CD4-positive, alpha-beta T cell treated with Interleukin-21 for 1 hour (primary cell): ENCODE measurements at places on chromosomes 1 and 21.

- no peak for DNase-seq
Measured at GRCh38 chr1:181206513-181206912, 118.0 kb downstream of the IER5 start.

- no peak for DNase-seq
Measured at GRCh38 chr1:59730302-59730701, 84.4 kb upstream of the HOOK1 start.

- DNase-seq: no peak
Measured at GRCh38 chr1:221858818-221859611, 117.1 kb upstream of the DUSP10 start.

DNA sequence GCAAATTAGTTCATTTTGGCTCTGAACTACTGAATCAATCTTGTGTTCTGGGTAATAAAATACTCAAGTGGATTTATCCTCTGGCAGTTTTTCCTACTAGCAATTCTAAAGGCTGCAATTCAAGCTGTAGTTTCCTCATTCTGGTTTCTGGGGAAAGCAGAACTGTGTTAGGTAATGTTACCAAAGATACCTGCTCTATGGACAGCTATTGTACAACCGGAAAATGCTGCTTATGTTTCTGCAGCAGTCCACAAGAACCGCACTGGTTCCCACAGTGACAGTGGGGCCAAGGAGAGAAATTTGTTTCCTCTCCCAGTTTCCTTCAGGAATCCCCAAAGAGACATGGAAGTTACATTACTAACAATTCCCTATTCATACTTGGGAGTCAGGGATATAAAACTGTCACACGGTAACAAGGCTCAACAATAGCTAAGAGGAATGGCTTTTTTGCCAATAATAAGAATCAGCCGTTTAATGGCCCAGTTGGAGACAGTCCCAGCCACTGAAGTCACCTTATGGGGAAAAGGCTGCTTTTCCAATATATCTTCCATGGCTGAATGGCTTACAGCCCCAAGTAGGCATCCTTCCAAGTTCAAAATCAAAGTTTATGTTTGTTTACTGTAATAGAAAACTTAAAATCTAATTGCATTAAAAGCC, 52.6 kb downstream of the PCNX2 start:
- DNase-seq: no peak

DNA sequence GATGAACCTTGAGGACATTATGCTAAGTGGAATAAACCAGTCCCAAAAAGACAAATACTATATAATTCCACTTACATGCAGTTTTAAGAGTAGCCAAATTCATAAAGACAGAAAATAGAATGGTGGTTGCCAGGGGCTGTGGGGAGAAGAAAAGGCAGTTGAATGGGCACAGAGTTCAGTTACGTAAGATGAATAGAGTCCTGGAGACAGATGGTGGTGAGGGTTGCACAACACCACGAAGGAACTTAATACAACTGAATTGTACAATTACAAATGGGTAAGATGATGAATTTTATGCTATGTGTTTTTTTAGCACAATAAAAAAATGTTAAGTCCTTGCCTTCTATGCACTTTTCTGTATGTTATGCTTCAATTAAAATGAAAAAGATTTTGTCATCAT, 66.6 kb downstream of the CD34 start:
- no peak for DNase-seq

DNA sequence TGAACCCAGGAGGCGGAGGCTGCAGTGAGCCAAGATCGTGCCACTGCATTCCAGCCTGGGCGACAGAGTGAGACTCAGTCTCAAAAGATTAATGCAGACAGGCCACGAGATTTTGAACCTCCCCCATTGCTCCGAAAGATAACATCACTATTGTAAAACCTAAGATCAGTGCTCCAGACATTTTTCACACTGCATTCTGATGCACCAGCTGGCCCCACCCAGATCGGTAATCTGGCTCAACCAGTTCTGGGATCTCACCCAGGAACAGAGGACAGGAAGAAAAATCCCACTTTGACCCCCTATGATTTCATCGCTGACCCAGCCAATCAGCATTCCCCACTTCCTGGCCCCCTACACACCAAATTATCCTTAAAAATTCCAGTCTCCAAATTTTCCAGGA, 10.7 kb upstream of the CSRP1 start:
- no peak for DNase-seq

DNA sequence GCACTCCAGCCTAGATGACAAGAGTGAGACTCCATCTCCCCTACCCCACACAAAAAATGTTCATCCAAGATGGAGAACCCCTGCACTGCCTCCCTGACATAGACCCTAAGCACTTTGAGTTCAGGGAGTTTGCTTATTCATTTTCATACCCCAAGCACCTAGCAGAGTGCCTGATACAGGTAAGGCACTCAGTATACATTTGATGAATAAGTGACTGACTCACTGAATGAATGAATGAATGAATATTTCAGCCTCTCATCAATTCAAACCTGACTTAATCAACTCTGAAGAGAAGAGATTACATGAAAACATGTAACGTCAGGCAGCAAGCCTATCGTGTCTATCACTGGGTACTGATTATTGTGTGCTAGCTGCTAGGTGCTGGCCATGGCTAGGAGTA, 121.3 kb upstream of the GADD45A start:
- no peak for DNase-seq

DNA sequence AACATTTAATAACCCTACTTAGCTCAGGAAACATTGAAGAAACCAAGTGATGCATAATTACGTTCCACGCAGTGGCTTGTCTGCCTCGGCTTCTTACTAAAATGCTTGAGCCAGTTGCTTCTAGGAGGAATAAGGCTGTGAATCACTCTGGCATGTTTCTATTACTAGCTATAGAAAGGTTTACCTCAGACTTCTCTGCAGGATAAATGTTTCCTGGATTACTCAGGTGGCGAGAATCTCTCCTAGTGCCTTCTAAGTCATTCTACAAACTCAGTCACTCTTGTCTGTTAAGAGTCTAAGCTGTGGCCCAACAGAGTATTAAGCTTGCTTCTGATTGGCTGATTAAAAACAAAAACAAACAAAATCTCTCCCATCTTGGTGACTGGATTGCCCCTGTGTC, 92.0 kb upstream of the RALGPS2 start:
- DNase-seq: no peak

- no peak for DNase-seq
Measured at GRCh38 chr1:223479718-223480425, 86.7 kb downstream of the CCDC185 start.

- no peak for DNase-seq
Measured at GRCh38 chr1:48710915-48711314, 65.8 kb downstream of the BEND5 start.

DNA sequence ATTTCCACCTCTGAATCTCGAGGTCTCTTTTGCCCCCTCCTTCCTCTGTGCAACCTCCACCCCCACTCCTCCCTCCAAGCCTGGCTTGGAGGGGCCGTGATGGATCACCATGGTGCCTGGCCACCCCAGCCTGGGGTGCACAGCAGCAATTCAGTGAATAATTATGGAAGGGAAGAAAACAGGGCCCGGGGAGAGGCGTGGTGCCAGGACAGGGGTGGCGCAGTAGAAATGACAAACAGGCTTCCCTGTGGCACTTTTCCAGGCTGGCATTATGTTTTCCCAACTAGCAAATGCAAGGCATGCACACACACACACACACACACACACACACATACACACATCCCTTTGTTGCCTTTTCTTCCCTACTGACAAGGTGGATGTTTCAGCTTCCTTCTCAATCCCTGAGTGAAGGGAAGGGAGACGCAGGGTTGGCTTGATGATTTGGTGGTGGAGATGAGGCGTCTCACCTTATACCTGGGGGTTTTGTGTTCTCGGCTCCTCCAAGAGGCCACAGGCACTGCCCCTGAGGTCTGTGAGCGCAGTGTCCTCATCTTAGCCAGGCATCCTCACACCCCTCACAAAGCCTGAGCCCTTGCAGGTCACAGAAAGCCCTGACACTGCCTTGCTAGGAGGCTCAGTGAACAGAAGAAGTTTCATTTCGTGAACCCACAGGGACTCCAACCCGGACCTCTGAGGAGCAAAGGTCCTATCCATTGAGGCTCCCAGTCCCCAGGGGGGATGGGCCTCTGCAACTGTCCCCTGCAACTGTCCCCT, 215.8 kb downstream of the MATN1 start:
- no peak for DNase-seq

- DNase-seq: peak; percentile 83
Measured at GRCh38 chr1:40668769-40669525, 3.5 kb upstream of the RIMS3 start.
